ENCODE measurements at places on chromosomes 16 and 17.

DNA sequence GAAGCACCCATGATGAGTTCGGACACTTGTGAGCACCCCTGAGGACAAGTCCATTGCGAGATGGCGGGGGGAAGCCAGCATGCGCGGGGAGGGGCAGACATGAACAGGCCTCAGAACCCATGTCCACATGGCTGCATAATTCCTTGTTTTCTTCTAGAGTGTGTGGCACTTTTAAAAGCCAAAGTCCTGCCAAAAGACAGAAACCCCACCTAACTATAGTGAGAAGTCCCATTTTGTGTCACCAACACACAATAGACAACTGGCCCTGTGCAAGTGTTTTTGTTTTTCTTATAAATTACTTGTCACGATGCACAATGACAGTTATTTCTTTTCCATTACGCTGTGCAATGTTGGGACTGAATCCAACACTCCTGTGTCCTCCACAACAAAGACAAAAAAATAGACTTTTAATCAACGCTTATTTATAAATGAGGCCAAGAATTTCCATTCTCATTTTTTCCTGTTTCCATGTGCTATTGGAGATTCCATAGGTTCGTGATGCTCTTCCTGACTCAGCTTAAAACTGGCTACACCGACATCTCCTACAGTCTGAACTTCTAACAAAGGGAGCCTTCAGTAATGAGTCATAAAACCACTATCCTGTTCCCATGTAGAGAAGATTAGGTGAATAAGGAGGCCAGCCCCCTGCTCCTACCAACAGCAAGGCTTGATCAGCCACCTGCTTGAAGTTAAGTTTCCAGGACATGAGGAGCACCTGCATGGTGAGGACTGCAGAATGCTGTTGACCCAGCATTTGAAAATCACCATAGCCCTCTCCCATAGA lies 98.9 kb downstream of the ZNF423 start:
- DNase-seq, result no peak

GRCh38 chr16:49690778-49691177 lies 165.1 kb downstream of the ZNF423 start:
- no peak for DNase-seq

DNA sequence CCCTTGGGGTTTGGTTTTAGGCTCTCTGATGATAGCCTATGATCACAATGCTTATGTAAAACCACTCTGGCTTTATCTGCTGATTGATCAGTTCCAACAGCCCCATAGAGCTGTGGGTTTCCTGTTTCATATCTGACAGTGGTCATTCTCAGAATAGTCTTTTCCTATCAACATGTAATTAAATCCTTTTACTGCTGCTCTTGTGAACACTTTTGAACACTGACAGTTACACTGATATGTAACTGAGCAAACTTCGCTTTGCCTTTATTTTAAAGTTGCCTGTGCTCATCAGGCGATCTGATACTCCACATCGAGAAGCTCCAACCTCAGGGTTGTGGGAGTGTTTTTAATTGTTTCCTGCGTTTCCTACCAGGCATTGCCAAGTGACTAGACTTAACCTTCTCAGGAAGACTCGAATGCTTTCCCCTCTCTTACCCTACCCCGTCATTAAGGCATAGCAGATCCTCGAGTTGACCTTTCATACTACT lies 17.3 kb upstream of the CLEC18B start:
- no peak for DNase-seq

DNA sequence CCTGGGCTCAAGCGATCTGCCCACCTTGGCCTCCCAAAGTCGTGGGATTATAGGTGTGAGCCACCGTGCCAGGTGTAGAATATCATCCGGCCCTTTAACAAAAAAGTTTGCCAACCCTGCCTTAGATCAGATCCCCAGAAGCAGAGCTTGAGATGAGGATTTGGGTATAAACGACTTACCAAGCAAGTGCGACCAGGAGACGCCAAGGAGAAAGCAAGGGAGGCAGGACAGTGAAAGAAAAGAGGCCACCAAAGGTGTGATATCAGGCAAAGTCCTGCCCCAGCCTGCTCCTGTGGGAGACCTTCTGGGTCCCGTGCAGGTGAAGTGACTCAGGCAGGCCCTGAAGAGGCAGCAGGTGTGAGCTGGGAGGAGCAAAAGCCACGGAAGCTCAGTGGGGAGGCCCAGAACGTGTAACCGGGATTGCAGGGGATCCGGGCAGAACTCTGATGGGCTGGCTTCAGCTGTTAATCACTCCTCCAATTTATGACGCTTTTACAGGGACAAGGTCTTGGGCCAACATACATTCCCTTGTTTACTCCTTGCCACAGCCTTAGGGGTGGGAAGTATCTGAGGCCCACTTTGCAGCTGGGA lies 14.1 kb upstream of the CALB2 start:
- no peak for DNase-seq

Data from D721Med (cell line).